ENCODE measurements at places on chromosomes 13 and 19. TPM values are rescaled to one million over a fixed set of nuclear protein-coding genes. Genes with fewer than 3 reads are reported as not detected.

The LENG9 gene
- 7.5 TPM for total RNA-seq

The CLIP3 gene
- 1.9 TPM for total RNA-seq

The COX6B2 gene
- total RNA-seq = under 0.01 TPM

The TMC4 gene
- not detected for total RNA-seq

The MBD3L3 gene
- not detected for total RNA-seq

The ZNF772 gene
- 13.1 TPM for total RNA-seq

The ZNF486 gene
- total RNA-seq = 7.6 TPM

The TEX26 gene
- not detected for total RNA-seq

The SHD gene
- total RNA-seq = not detected

The RAB3A gene
- total RNA-seq = under 0.01 TPM

The F2RL3 gene
- 2.3 TPM for total RNA-seq

The LSR gene
- 0.32 TPM for total RNA-seq

The OR4F17 gene
- not detected for total RNA-seq

The VAV1 gene
- total RNA-seq = not detected

The KLK5 gene
- not detected for total RNA-seq

The UBE2L5 gene
- not detected for total RNA-seq

The CAPN12 gene
- total RNA-seq = not detected

The ITPKC gene
- total RNA-seq = 18.7 TPM

The PRPF31 gene
- 75.7 TPM for total RNA-seq

The ZNF563 gene
- total RNA-seq = 0.30 TPM

The RFPL4A gene
- total RNA-seq = under 0.01 TPM

The CPB2 gene
- total RNA-seq = not detected

The GPR12 gene
- total RNA-seq = not detected

The STARD13 gene
- 25.0 TPM for total RNA-seq

The ZNF274 gene
- total RNA-seq = 15.3 TPM

The DCT gene
- total RNA-seq = not detected

The ZNF266 gene
- total RNA-seq = 7.1 TPM

The PCDH20 gene
- not detected for total RNA-seq

The ZNF613 gene
- total RNA-seq = 12.5 TPM

The SIGLEC10 gene
- not detected for total RNA-seq

The ZNF541 gene
- total RNA-seq = under 0.01 TPM

The ERFL gene
- not detected for total RNA-seq

The UBE2M gene
- total RNA-seq = 95.1 TPM

The ZNF112 gene
- total RNA-seq = 7.8 TPM

The PRRG2 gene
- 1.4 TPM for total RNA-seq

The RAB20 gene
- total RNA-seq = 2.4 TPM

The GPR32 gene
- not detected for total RNA-seq

The LATS2 gene
- 17.2 TPM for total RNA-seq

The NECTIN2 gene
- total RNA-seq = 121 TPM

The PPP2R1A gene
- total RNA-seq = 90.0 TPM

The TNNI3 gene
- not detected for total RNA-seq

The ZNF805 gene
- 22.3 TPM for total RNA-seq

The MEIOSIN gene
- total RNA-seq = not detected

The MISP3 gene
- 0.61 TPM for total RNA-seq

The TSSK6 gene
- total RNA-seq = 0.76 TPM

The ZNF507 gene
- total RNA-seq = 14.3 TPM

The CERS1 gene
- 2.0 TPM for total RNA-seq

The SKA3 gene
- 6.8 TPM for total RNA-seq

The PSG2 gene
- total RNA-seq = not detected

The GDF15 gene
- 126 TPM for total RNA-seq

The ELAVL3 gene
- not detected for total RNA-seq

The FPR2 gene
- not detected for total RNA-seq

The COX6B1 gene
- total RNA-seq = 282 TPM

The SLC8A2 gene
- not detected for total RNA-seq

Data from epithelial cell of umbilical artery (primary cell).